ENCODE measurements at places on chromosomes 2 and 18. TPM values are rescaled to one million over a fixed set of nuclear protein-coding genes. Genes with fewer than 3 reads are reported as not detected.

The CNGA3 gene
- 0.52 TPM for total RNA-seq

The GAD1 gene
- 0.52 TPM for total RNA-seq

The AMER3 gene
- not detected for total RNA-seq

The HPCAL1 gene
- total RNA-seq, result 15.1 TPM

The FOSL2 gene
- total RNA-seq, result 10.4 TPM

The TRIM43 gene
- total RNA-seq, result not detected

The GLI2 gene
- 3.1 TPM for total RNA-seq

The CLEC4F gene
- total RNA-seq, result not detected

The RAB6C gene
- not detected for total RNA-seq

The IWS1 gene
- total RNA-seq, result 24.5 TPM

The LIMS2 gene
- total RNA-seq, result 5.7 TPM

The MREG gene
- total RNA-seq, result 0.52 TPM

The HOXD13 gene
- under 0.01 TPM for total RNA-seq

The MTX2 gene
- 27.7 TPM for total RNA-seq
